Stimulated activated CD8-positive, alpha-beta memory T cell treated with anti-CD3 and anti-CD28 coated beads, Interleukin-2, amount 100 ng/mL, for 48 hours (primary cell): ENCODE measurements at places on chromosomes 2 and 18.

DNA sequence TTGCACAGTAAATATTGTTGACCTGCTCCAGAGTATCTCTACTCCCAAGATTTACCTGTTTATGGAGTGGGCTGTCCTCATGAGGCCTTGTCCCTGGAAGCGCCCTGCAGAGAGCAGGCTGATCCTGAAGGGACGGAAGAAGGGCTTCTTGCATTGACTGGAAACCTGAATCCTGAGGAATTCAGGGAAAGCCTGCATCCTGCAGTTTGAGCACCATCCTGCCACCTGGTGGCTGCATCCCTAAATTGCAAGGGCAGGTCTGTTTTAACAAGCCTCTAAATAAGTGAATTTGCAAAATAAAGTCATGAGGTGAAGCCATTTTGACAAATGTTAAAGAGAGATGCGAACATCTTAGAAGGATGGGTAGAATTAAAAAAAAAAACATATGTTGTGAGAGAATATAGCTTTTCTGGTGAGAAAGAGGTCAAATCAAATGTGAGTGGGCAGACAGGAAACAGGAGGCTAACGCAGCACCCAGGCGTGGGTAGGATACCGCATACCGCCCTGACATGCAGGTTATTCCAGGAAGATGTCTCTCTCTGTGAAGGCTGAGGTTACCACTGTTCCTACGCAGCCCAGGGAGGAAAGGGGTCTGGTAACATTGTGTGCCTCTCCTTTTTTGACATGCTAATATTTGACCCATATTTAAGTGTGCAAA is 754.9 kb downstream of the RNF144A start:
- peak; percentile 46 for DNase-seq

- DNase-seq: no peak
Measured at GRCh38 chr2:166695154-166695553, 193.1 kb upstream of the XIRP2 start.

GRCh38 chr18:7415081-7415894 is 151.8 kb upstream of the PTPRM start:
- DNase-seq: no peak

GRCh38 chr2:236871500-236872001 is 214.1 kb upstream of the COPS8 start:
- no peak for DNase-seq

- DNase-seq: no peak
Measured at GRCh38 chr2:162111958-162112850, 38.2 kb upstream of the DPP4 start.
